ENCODE measurements at places on chromosomes 5 and 9.

DNA sequence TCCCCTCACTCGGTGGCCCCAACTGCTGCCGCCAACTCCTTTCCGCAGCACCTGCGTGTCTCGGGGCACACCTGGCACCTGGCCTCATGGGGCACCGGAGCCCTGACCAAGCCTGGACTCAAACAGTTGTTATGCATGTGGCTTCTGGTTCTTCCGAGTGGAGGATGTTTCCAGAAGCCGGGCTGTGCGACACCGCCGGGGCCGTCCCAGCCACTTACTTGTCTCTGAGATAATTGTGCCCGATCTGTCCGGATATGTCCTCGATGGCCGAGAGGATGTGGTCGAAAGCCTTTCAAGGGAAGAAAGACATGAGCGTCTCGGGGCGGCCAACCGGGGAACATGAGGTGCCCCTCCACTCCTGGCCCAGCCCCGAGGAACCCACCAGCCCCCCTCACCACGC lies 38.4 kb downstream of the EXOC3 start:
- DNase-seq = no peak

- DNase-seq = no peak
Observed at GRCh38 chr9:70947511-70947910, 173.9 kb downstream of the TRPM3 start.

- DNase-seq = no peak
Observed at GRCh38 chr5:165370794-165371193, 1865.4 kb downstream of the MAT2B start.

DNA sequence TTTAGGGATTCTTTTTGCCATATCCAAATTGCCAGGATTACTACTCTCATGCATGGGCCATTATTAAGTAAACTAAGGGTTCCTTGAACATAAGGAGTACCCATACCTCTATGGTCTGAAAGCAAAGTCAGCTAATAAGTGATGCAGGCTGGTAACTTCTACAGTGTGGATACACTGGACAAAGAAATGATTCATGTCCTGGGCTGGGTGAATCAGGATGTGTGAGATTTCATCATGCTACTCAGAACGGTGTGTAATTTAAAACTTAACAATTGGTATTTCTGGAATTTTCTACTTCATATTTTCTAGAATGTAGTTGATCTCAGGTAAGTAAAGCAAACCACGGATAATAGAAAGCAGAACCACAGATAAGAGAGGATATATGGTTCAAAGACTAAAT lies 428.8 kb downstream of the CHSY3 start:
- no peak for DNase-seq

- no peak for DNase-seq
Observed at GRCh38 chr5:177204281-177204680, 70.7 kb downstream of the NSD1 start.

- no peak for DNase-seq
Observed at GRCh38 chr5:96408210-96408777, 24.8 kb downstream of the PCSK1 start.

DNA sequence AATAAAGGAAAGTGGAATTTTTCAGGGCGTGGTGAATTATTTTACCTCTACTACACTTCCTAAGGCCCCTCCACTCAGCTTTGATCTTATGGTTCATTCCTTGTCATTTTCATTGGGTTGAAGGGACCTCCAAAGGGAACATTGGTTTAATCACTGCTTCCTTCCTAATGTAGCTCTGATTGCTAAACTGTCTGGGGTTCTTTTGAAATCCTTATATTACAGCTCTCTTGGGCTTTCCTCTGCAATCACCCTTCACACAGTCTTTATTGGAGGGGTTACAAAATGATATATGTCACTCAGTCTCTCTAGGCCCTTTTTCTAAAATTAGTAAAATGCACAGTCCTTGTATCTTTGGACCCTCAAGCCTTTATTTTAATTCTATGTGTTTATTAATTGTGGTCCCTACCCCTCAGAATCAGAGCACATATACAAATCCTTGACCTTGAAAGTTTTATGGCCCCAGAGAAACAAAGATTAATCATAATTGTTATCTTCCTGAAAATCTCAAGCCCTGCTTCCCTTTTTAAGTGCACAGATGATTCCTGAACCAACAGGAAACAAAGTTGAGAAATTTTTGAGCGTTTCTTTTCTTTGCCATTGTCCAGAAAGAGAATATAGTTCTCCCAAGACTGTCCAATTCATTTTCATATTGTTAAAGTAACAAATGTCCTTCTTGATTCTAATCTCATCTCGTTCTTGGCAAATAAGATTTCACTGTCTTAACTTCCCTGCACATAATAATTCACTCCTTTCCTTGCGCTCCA lies 330.0 kb downstream of the ARRDC3 start:
- no peak for DNase-seq

DNA sequence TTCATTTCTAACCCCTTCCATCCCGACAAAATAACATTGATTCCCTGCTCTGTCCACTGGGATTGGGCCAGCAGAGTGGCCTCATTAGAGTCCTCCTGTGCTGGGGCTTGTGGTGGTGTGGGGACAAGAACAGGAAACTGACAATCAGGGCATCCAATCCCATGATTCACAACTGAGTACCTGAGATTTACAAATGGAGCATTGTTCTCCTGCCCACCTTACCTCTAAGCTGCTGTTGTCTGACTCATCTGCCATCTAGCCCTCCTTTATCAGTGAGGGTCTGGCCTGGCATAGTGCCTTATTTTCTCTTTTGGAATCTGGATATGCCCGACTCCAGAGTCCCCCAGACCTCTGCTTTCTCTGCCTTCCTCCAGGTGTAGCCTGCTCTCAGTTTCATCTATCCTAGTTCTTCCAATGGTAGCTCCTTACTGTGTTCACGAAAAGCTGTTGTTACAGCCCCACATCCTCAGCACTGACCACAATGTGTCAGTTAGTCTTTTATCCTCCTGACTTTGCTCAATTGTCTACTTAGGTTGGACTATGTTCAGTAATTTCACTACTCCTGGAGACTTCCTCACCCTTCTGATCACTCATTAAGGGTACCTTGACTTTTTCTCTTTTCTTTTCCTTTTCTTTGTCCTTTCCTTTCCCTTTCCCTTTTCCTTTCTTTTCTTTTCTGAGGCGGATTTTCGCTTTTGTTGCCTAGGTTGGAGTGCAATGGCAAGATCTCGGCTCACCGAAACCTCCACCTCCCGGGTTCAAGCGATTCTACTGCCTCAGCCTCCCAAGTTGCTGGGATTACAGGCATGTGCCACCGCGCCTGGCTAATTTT lies 13.4 kb downstream of the WNT8A start:
- no peak for DNase-seq

DNA sequence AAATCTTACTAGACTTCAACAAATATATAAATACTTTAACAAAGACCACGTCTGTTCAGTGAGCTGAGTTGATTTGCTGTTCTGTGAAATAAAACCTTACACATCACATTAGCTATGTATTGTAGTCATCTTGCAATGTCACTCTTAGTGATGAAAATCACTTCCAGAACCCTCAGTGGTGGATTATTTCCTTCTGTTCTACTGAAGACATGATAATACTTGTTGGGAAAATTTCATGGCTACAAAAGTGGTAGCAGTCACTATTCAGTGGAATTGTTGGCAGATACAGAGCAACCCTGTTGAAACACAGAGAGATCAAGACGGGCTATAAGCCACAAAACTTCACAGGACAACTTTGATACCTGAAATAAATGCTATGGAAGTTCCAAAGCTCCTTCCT lies 26.7 kb upstream of the FAM169A start:
- no peak for DNase-seq

DNA sequence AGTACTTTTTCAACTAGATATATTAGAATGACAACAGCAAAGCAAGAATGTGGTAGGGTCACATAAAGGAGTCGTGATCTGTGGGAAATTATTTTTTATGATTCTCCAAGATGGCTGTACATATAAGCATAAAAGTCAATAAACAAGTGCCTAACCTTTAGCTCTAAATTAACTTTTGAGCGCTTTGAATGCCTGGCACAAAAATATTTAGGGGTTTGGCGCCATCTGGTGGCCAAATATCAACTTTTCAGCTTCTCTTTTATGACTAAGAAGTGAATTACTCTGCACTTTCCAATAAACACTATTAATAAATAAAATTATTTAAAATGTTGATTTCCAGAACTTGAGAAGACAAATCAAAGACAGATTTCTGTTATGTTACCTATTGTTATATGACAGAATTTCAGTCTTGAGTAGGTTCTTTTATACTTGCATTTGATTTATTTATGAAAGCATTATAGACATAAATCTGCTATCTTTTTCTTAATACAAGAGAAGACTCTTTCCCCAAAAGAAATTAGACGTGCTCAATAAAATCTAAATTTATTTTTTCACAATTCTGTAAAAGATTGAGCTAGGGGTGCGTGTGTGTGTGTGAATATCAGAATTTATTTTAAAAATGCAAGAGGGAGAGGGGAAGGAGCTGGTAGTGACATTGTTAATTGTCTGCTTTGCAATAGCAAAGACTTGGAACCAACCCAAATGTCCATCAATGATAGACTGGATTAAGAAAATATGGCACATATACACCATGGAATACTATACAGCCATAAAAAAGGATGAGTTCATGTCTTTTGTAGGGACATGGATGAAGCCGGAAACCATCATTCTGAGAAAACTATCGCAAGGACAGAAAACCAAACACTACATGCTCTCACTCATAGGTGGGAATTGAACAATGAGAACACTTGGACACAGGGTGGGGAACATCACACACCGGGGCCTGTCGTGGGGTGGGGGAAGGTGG lies 36.7 kb upstream of the ARRDC3 start:
- peak; percentile 76 for DNase-seq

DNA sequence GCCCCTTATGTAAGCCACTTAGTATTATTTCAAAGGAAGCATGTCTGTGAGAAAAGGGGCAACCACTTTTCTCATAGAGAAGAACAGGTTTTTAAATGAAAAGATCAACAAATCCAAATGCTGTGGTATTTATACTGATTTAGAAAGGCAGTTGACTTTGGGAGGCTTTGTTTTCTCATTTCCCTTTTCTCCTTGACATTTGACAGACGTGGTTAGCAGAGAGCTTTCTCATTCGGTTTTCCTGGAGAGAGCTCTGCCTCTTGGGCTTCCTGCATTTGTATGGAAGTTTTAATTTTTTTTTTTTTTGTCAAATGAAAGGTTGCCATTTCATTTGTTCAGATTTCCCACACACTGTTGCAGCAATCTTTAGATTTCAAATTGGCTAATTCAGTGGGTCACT lies 62.5 kb downstream of the EXOSC2 start:
- no peak for DNase-seq

GRCh38 chr9:137461663-137462395 lies 2.7 kb upstream of the NSMF start:
- peak; percentile 89 for DNase-seq

DNA sequence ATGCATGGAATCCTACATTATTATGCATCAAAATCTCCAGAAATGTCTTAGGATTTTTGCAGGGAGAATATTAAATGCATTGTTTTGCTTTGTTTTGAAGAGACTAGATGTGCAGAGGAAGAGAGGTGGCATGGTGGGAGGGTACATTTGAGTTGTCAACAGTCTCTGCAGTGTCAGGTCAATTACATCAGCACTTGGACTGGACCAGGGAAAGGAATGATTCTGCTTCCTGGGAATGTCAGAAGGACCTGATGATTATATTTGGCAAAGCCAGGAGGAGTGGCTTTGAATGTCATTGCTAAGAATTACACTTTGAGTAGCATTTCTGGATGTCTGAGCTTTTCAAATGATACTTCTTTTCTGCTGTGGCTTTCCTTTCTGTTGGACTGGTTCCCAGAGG lies 17.5 kb upstream of the TMEFF1 start:
- no peak for DNase-seq

DNA sequence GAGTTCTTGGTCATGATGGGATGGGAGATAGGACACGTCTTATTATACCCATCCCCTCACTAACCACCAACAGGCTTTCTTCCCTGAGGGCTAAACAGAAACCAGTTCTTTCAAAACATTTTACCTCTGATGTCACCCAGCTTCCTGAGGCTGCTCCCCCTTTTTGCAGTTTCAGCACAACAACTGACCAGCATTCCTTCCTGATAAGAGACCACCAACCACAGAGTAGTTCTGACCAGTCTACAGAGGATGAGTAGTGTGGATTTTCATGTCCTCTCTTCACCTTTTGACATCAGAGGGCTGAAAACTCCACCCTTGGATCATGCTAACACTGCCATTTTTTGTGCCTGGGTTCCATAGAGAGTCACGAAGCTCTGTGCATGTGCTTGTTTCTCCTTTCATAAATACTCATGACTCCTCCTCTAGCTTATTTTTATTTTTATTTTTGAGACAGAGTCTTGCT lies 82.6 kb downstream of the OSTF1 start:
- no peak for DNase-seq

DNA sequence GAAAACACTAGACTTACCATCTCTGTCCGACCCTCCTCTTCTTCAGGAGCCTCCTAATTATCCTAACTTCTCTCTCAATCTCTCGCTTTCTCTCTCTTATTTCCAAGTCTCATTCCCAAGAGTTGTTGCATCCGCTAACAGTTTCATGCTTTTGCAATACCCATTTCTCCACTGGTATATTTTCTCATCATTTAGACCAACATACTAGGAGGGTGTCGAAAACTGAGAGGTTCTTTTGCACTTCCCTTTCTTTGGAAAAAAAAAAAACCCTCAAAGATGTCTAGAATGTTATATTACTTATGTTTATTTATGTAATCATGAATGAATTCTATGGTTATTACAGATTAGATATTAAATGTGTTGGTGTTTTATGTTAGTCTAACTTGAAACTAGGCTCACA lies 35.9 kb downstream of the SPZ1 start:
- DNase-seq = no peak

GRCh38 chr9:87123830-87124229 lies 176.5 kb upstream of the GAS1 start:
- DNase-seq = no peak

DNA sequence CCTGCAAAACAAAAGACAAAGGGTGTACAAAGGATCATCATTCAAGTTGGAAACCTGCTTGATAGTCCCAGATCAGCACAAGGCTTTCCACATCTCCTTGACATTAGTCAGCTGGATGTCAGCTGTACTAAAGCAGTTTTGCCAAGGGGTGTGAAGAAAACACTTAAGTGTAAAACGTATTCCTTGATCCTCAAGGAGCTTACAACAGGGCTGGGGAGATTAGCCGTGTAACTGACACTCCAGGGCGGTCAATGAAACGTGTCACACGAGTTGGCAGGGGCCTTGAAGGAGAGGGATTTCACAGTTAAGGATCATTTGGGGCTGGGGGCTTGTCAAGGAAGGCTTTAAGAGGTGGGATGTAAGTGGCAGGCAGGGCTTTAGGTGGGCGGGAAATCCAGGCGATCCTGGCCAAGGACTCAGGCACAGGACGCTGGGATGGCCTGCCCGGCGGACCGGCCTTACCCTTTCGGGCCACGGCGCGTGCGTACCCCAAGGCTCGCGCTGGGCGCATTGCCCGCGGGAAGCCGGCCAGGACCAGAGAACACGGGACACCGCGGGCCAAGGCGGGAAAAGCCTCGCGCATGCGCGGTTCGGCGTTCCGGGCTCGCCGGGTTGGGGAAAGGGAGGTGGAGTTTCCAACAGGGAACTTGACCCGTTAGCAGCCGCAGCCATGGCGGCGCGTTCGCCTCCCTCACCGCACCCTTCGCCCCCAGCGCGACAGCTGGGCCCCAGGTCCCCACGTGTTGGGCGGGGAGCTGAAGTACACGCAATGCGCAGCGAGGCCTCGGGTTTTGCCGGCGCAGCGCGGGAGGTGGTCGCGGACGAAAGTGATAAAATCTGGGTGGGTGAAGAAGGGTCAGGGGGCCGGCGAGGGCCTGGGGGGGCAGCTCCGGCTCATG lies at the start of gene CNTLN:
Gene CNTLN, plus strand, starts transcription at position 645 of the 899 bp plus-strand sequence. Its CDS starts 26 bp downstream, at position 671.
- peak; percentile 43 for DNase-seq

GRCh38 chr5:138139781-138140090 lies 508 bp upstream of the NME5 start:
- no peak for DNase-seq

Measured in activated naive CD4-positive, alpha-beta T cell treated with anti-CD3 and anti-CD28 coated beads, Interleukin-2, amount 10 ng/mL, durations not matched to agents 7 days and 5 days (primary cell).